ENCODE measurements at places on chromosomes 7 and 10.

DNA sequence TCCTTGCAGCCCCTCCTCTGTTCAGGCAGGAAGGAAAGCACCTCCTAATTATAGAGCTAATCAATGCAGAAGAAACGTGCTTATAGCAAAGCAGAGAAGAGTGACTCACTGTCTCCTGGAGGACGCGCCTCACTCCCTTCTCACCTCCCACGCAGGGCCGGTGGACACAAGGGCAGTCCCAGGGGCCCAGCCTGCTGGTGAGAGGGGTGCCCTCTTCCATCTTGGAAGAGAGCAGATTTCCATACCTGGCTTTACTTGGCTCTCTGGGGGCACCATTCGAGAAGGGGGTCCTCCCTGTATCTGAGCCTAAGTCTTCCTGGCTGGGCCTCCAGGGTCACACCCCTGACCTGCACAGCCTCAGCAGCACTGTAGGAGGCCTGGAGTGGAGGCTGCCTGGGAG, 55.8 kb downstream of the RASGEF1A start:
- DNase-seq, result no peak

GRCh38 chr7:105487579-105488571, 34.2 kb downstream of the PUS7 start:
- no peak for DNase-seq

DNA sequence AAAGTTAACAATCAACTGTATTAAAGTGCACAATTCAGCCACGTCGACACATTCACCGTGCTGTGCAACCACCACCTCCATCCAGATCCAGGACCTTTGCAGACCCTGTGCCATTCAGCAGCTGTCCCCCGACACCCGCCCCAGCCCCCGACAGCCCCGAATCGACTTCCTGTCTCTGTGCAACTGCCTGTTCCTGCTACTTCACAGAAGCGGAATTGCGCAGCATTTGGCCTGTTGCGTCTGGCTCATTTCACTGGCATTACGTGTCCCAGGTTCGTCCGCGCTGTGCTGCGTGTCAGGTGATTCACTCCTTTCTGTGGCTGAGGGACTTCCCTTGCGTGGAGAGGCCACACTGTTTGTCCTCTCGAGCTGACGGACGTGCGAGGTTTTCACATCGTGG, 33.2 kb upstream of the DNAAF5 start:
- DNase-seq, result no peak

DNA sequence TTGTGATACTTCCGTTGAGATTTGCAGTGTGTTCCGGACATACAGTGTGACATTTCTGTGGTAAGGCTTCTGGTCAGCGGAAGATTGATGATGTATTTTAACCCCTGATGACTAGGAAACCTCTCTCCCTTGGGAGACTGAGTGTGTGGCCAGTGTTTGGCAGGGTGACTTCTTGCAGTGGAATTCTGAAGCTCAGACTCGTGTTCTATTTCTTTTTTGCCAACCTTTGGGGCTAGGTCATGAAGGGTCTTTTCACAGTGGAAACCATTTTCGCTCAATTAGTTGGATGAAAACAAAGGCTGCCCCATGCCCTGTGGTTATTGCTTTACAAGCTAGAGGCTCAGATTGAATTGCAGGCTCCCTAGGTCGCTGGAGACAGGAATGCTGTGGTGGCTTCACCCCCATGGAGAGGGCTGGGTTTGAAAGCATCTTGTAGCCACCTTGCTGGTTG, 288.9 kb downstream of the BBS9 start:
- no peak for DNase-seq

DNA sequence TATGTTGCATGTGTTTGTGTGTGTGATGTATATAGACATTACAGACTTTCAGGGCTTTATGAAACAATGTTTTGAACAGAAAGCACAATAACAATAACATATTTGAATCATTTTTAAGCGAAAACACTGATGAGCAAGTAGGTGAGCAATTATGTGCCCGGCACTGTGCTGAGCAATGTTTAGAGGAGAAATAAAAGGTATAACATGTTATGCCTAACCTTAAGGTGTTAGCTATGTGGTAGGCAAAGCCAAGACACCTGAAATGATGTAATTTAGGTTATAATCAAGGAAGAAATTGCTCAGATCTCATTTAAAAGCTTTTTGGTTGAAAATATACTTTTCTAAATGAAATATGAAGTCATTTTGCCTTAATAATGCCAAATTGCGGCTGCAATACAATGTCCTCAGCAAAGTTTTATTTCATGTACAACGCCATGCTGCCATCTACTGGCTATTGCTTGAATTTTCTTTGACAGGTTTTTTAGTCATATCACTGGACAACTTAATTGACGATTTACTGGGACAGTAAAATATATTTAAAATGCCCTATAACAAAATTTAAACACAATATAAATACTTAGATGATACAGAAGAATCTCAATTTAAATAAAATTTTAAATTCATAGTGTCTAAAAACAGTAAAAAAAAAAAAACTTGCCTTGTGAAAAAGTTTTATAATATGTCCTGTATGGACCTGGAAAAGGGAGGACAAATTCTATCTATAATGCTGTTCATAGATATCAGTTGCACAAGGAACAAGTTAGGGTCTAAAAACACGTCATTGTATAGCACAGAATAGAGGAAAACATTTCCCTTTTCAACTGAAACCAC, 131.1 kb upstream of the CDK1 start:
- DNase-seq, result peak; percentile 42

- no peak for DNase-seq
Measured at GRCh38 chr10:51301644-51302043, 227.4 kb downstream of the PRKG1 start.

DNA sequence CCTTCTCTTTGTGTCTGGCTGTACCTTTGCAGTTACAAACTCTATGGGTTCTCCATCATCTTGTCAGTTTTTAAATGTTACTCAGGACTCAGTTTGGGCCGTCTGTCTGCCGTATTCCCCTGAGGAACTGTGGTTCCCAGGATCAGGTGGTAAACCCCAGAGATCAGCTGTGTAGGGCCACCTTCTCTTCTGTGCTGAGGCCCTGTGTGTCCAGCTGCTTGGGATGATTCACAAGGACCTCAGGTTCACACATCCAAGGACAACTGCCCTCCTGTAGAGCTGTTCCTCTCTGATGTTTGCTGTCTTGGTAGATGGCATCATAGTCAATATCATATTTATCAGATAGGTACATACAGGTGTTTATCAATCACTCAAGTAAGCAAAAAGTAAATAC, 24.5 kb downstream of the CUL1 start:
- DNase-seq, result no peak

DNA sequence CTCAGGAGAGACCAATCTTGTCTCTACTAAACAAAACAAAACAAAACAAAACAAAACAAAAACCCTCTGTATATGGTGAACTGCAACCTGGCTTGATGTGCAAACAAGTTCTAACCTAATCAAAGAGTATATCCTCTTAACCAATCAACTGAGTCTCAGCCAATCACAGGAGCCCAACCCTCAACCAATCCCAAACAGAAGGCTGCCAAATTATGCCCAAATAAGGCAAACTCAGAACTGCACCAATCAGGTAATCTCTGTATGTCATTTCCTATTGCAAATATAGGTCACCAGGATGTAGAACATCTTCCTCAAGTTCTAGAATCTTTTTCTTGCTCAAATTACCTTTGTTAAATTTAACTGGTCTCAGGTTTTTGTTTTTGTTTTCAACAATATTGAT, 5.2 kb downstream of the FAM133B start:
- DNase-seq, result no peak

GRCh38 chr7:26993816-26994810, 101.7 kb downstream of the HOXA1 start:
- DNase-seq, result no peak

DNA sequence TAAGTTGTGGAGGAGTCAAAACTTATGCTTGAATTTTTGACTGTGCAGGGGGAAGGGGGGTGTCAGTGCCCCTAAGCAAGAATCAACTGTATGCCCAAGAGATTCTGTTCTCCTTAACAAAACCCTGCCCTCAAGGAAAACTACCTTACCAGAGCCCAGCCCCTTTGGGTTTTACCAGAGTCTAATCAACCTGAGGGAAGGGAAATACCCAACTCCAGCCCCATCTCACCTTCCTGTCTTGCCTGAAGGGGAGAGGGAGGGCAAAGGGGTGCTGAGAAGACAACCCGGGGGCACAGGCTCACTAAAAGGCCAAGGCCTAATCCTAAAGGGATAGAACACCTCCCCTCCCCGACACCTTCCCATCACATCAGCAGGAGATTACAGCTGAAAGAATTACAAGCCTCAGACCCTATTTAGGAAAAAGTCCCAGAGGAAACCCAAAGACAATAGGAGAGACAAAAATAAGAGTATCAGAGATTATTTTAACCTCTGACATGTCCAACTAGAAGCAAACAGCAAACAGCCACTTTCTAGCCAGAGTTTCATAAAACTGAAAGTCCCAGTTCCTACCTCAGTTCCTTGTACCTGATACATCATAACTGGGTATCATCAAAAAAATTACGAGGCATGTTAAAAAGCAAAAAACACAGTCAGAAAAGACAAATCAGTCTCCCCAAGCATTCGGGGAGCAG, 26.8 kb upstream of the C7orf33 start:
- DNase-seq, result no peak

- no peak for DNase-seq
Measured at GRCh38 chr7:32941181-32941580, 16.1 kb upstream of the FKBP9 start.

GRCh38 chr10:36220151-36220550, 578.1 kb upstream of the FZD8 start:
- no peak for DNase-seq

GRCh38 chr10:26987851-26988250, 112.4 kb downstream of the ANKRD26 start:
- DNase-seq, result no peak

DNA sequence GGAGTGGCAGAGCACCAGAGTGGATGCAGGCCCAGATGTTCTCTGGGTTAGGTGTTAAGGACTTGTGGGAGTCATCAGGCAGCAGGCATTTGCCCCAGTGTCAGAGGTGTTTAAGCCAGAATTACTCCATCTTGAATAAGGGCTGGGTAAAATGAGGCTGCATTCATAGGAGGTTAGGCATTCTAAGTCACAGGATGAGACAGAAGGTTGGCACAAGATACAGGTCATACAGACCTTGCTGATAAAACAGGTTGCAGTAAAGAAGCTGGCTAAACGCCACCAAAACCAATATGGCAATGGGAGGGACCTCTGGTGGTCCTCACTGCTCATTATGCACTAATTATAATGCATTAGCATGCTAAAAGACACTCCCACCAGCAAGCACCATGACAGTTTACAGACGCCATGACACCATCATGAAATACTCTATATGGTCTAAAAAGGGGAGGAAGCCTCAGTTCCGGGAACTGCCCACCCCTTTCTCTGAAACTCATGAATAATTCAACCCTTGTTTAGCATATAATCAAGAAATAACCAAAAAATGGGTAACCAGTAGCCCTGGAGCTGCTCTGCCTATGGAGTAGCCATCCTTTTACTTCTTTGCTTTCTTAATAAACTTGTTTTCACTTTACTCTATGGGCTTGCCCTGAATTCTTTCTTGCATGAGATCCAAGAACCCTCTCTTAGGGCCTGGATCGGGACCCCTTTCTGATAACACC, 882 bp upstream of the LRRC61 start:
- DNase-seq, result no peak

GRCh38 chr7:94897541-94897940, 9.9 kb upstream of the PPP1R9A start:
- no peak for DNase-seq

GRCh38 chr10:14911801-14912200, 33.1 kb downstream of the SUV39H2 start:
- no peak for DNase-seq

- DNase-seq, result no peak
Measured at GRCh38 chr7:24966802-24967201, 13.2 kb downstream of the OSBPL3 start.

GRCh38 chr10:70985824-70986622, 97.7 kb upstream of the PCBD1 start:
- no peak for DNase-seq

DNA sequence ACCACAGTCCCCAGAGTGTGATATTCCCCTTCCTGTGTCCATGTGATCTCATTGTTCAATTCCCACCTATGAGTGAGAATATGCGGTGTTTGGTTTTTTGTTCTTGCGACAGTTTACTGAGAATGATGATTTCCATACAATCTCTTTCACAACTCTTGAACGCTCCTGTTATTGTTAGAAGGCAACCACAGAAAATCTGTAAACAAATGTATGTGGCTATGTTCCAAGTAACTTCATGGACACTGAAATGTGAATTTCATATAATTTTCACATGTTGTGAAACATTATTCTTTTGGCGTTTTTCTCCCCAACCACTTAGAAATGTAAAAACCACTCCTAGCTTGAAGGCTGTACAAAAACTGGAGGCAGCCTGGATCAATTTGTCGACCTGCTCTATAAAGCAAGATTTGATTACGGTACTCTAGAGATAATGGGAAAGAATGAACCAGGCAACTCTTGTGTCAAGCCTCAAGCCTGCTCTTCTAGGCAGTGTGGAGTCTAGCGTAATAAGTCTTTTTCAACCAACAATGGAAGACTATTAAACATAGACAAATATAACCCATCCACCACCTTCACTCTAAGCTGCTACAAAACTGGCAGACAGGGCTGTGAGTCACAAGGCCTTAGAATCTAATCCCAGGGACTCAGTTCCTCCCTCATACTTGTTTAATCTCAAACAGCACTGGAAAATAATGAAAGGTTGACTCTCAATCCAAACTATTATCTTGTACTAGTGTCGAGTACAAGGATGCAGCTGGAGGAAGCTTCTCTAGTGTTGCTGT, 22.7 kb downstream of the ARL3 start:
- DNase-seq, result no peak

- no peak for DNase-seq
Measured at GRCh38 chr7:29447828-29448227, 115.8 kb upstream of the PRR15 start.

DNA sequence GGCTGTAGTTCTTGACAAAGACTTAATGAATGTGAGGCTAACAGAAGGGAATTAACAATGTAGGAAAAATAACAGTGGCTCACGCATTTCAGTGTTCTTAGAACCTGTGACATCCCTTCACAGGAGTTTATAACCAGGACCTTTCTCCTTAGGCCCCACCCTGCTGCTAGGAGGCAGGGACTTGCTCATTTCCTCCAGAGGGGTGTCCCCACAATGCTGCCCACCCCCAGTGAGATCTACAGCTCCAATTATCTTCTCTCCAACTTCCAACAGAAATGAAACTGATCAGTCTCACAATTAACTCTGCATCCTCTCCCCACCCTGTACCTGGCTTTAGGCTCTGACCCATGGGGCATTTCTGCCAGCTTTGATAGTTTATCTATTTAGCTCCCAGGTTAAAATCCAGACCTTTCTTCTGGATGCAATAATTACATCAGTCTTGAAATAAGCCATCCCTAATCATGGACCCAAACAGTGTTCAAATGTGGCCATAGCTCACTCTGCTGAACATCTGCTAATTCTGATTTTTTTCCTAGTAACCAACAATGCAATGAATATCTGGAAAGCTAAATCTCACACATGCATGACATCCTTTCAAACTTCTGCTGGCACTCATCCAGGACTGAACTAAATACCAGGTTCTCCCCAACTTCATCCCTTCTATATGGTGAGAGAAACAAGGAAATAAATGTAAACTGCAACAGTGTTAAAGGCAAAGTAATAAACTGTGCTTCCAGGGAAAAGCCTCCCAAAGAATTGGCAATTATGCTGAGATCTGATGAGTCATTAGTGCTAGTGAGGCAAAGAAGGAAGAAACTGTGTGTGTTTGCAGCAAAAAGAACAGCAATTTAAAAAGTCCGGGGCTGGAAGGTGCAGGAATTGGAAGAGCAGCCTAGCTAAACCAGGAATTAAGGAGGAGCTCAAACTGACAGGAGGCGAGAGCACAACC, 64.6 kb downstream of the HERPUD2 start:
- no peak for DNase-seq

- DNase-seq, result no peak
Measured at GRCh38 chr10:106401161-106401560, 763.3 kb downstream of the SORCS1 start.
